ENCODE measurements at places on chromosomes 16 and 17. TPM values are rescaled to one million over a fixed set of nuclear protein-coding genes. Genes with fewer than 3 reads are reported as not detected.

- H3K4me3 ChIP-seq: no peak overlapping the region
- H3K4me1 ChIP-seq: no peaks in the 10 kb centered on the region
- H3K27me3 ChIP-seq: no peaks in the 10 kb centered on the region
- H3K36me3 ChIP-seq: no peaks in the 10 kb centered on the region
Observed at GRCh38 chr17:12567077-12568053, 98.3 kb upstream of the MYOCD start.

DNA sequence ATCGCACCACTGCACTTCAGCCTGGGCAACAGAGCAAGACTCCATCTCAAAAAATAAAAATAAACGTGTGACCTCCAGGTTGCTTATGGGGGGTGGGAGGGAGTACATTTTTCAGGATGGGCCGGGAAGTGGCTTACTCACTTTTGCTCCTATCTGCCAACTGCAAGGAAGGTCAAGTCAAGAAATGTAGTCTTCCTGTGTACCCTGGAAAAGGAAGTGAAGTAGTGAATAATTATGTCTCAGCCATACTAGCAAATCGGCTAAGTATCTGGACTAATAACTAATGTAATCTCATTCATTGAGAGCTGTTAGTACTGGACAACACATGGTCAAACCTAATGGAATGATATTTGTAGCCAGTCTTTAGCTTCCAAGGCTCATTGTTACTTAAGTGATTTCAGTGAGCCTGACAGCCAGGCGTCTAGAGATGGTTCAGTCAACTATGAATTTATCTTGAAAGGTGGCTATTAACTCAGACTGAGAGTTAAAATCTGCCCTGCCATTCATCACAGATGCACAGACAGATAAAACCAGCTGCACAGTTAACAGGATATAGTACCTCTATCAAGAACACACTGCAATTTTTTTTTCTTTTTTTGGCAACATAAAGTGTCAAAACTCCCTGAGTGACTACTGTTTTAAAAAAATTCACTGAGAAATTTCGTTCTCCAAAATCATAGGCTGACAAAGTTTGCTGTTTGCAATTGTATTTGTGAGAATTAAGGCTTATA, 3.7 kb upstream of the TACO1 start:
- H3K4me3 ChIP-seq: no peak overlapping the region
- H3K27ac ChIP-seq: no peak overlapping the region
- DNase-seq: no peak
- H3K27me3 ChIP-seq: no peaks in the 10 kb centered on the region
- H3K36me3 ChIP-seq: peaks cover 16% of the 10 kb centered on the region

GRCh38 chr17:66889480-66890230, 54.7 kb downstream of the CACNG5 start:
- no peak overlapping the region for H3K4me3 ChIP-seq
- no peaks in the 10 kb centered on the region for H3K36me3 ChIP-seq
- no peaks in the 10 kb centered on the region for H3K4me1 ChIP-seq
- H3K27me3 ChIP-seq: peaks cover 4% of the 10 kb centered on the region

GRCh38 chr17:38797158-38797490, 2.2 kb downstream of the PIP4K2B start:
- no peak overlapping the region for H3K27ac ChIP-seq
- peaks cover 41% of the 10 kb centered on the region for H3K36me3 ChIP-seq
- no peak for DNase-seq
- no peaks in the 10 kb centered on the region for H3K27me3 ChIP-seq
- H3K4me1 ChIP-seq: peaks cover 41% of the 10 kb centered on the region
- peak overlapping the region; percentile 95 for H3K4me3 ChIP-seq

ASGR1 gene
- total RNA-seq: 1.9 TPM

FBXW10B gene
- 0.35 TPM for total RNA-seq

DNA sequence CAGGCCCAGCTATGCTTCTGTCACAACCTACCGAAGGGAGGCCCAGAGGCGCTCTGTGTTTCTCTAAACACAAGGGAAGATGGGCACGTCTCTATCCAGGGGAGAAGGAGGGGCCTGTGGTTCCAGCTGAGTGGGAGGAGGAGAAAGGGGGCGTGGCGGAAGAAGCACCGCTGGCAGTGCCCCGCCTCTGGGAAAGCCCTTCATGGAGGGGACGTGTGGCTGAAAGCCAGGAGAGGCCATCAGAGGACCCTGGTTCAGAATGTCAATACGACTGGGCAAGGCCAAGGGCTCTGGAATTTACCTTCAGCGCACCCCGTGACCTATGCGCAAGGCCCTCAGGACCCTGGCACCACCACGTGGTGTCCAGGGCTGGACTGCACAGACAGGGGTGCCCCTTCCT, 12.3 kb upstream of the SLC38A8 start:
- no peaks in the 10 kb centered on the region for H3K27me3 ChIP-seq
- no peak overlapping the region for H3K27ac ChIP-seq
- H3K4me3 ChIP-seq: no peak overlapping the region

DNA sequence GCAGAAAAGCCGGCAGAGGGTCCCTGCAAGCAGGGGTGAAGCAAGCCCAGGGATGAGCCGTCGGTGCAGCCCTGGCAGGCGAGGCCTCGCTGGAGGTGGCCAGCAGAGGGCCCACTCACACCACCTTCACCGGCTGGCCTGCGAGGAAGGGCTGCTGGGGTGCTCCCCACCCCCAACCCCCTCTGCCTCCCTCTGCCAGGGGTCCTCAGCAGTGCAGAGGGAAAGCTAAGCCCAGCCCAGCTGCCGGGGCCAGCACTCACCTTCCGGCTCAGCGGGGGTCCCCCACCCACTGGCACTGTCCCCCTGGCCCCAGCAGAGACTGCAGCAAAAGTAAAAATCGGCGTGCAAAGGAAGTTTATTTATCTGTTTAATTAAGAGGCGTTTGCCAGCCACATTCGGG, 113.4 kb downstream of the ENGASE start:
- no peak overlapping the region for H3K27ac ChIP-seq
- no peak overlapping the region for H3K4me3 ChIP-seq
- H3K36me3 ChIP-seq: no peaks in the 10 kb centered on the region
- H3K27me3 ChIP-seq: peaks cover 31% of the 10 kb centered on the region
- peak; percentile 57 for DNase-seq

DNA sequence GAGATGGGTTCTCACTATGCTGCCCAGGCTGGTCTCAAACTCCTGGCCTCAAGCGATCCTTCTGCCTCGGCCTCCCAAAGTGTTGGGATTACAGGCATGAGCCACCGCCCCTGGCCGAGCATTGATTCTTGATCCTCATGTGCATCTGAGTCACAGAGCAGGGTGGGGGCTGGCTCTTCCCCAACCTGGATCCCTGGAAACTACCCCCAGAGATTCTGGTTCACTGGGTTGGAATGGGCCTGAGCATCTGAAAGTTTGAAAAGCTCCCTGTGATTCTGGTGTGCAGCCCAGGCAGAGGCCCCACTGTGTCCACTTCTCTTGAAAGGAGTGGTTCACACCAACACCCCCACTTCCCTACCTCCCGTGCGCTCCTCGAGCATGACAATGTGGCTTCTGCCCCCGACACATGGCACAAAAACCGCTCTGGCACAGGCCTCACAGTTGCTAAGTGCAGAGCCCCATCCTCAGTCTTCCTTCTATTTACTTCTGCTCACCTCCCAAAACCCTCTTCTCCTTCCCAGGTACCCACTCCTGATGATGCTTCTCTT, 4.6 kb downstream of the QPRT start:
- peaks cover 28% of the 10 kb centered on the region for H3K4me1 ChIP-seq
- no peak overlapping the region for H3K4me3 ChIP-seq
- DNase-seq: no peak
- no peaks in the 10 kb centered on the region for H3K27me3 ChIP-seq

CFAP97D1 gene
- total RNA-seq: not detected

SOST gene
- not detected for total RNA-seq

ACE gene
- not detected for total RNA-seq

DNA sequence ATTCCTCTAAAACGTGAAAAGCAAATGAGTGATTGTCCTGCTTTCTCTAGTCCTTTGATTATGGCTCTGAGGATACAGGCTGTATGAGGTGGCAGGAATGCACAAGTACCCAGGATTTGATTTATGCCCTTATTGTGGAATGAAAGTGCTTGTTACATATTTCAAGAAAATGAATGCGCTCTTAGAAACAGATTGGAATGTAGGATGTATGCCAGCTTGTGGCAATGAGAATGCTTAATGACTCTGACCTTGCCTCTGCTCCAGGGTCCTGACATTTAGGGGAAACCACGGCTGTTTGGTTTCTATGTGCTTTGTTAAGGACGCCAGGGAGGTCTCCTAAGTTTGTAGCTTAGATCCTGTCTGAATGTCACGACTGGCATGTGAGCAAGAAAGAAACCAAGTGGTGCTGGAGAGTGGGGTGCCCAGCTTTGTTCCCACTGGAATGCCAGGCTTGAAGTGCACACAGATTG, 22.0 kb downstream of the PRCD start:
- H3K4me1 ChIP-seq: peaks cover 52% of the 10 kb centered on the region
- no peaks in the 10 kb centered on the region for H3K27me3 ChIP-seq

DNA sequence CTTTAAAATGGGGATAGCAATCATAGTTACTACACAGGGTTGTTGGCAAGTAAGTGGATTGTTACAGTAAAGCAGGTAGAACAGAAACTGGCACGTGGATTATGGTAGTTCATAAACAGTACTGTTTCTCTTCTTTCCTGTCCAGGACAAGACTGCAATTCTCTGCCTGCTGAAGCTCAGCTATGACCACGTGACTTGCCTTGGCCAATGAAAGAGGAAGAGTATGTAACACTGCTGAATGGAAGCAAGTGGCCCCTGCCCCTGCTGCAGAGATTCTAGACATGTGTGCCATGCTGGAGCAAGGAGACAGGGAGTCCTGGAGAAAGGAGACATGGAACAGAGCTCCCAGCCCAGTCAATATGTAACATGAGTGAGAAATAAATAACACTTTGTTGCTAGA, 66.6 kb upstream of the TOX3 start:
- no peaks in the 10 kb centered on the region for H3K4me1 ChIP-seq
- no peak overlapping the region for H3K4me3 ChIP-seq
- H3K27ac ChIP-seq: no peak overlapping the region
- no peak for DNase-seq

- H3K36me3 ChIP-seq: peaks cover 20% of the 10 kb centered on the region
- DNase-seq: no peak
- peaks cover 2% of the 10 kb centered on the region for H3K4me1 ChIP-seq
Observed at GRCh38 chr17:58302919-58303585, 22.3 kb upstream of the MPO start.

KRTAP4-3 gene
- total RNA-seq: not detected

- H3K4me1 ChIP-seq: peaks cover 12% of the 10 kb centered on the region
- H3K27me3 ChIP-seq: peaks cover 4% of the 10 kb centered on the region
- no peak overlapping the region for H3K27ac ChIP-seq
Observed at GRCh38 chr16:379183-379960, 2.4 kb downstream of the PGAP6 start.

GRCh38 chr17:59766491-59766890, 59.0 kb downstream of the VMP1 start:
- H3K36me3 ChIP-seq: peaks cover 49% of the 10 kb centered on the region
- no peak for DNase-seq
- no peak overlapping the region for H3K27ac ChIP-seq
- no peaks in the 10 kb centered on the region for H3K27me3 ChIP-seq

- H3K27me3 ChIP-seq: no peaks in the 10 kb centered on the region
- peak within 1 kb of the TSS; percentile 99 for H3K4me3 ChIP-seq
- peak within 1 kb of the TSS; percentile 98 for H3K27ac ChIP-seq
Observed at GRCh38 chr16:57735755-57736418, at the start of gene KATNB1. Gene KATNB1 (plus strand): TSS chr16:57735770. CDS start chr16:57737244, 1,474 bp downstream.

BAHCC1 gene
- total RNA-seq: 0.05 TPM

DNA sequence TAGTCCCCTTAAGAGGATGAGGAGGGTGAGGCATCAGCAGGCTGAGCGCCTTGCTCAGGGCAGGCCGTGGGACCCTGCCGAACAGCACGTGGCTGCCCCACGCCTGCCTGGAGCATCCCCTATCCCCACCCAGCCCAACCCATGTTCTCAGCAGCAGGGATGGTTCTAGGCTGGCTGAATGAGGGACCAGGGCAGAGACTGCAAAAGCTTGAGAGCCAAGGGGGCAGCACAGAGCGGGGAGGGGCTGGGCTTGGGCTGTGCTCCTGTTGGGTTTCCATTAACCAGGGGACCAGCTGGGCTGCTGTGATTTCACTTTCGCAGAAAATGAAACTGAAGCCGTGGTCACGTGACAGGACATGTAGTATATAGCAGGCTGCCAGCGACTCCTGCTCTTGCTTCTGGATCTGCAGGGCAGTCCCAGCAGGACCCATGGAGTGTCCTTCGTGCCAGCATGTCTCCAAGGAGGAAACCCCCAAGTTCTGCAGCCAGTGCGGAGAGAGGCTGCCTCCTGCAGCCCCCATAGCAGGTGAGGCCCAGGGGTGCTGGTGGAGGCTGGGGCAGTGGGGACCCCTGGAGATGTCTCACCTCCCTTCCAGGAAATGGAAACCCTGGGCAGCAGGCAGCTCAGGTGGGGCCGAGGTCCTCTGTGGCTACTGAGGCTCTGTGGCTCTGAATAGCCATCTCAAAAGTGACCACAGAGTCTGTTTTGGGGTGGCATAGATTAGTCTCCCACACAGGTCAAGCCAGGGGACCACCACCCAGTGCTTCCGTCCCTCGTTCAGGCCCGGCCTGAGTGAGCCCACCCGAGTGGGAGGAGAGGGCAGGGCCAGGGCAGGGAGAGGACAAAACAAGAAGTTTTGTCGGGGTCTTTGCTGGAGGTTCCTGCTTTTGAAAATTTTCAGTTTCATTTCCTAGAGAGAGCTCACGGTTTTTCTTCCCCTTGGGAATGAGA, 2.9 kb downstream of the RNF213 start:
- H3K36me3 ChIP-seq: peaks cover 36% of the 10 kb centered on the region
- peak overlapping the region; percentile 97 for H3K27ac ChIP-seq
- H3K4me1 ChIP-seq: peaks cover 45% of the 10 kb centered on the region

- no peak overlapping the region for H3K27ac ChIP-seq
- peaks cover 6% of the 10 kb centered on the region for H3K27me3 ChIP-seq
- H3K4me3 ChIP-seq: no peak overlapping the region
- no peak for DNase-seq
- no peaks in the 10 kb centered on the region for H3K36me3 ChIP-seq
Observed at GRCh38 chr17:62119373-62119772, 54.3 kb upstream of the MED13 start.

PERCC1 gene
- not detected for total RNA-seq

- H3K4me1 ChIP-seq: peaks cover 50% of the 10 kb centered on the region
- H3K27ac ChIP-seq: peak overlapping the region; percentile 86
- H3K36me3 ChIP-seq: peaks cover 39% of the 10 kb centered on the region
- H3K27me3 ChIP-seq: no peaks in the 10 kb centered on the region
Observed at GRCh38 chr17:28900986-28901726, 1.7 kb downstream of the DHRS13 start.

TAT gene
- not detected for total RNA-seq

GRCh38 chr16:84758627-84759026, 58.8 kb downstream of the USP10 start:
- H3K27me3 ChIP-seq: no peaks in the 10 kb centered on the region
- H3K4me1 ChIP-seq: peaks cover 39% of the 10 kb centered on the region
- DNase-seq: no peak
- peaks cover 45% of the 10 kb centered on the region for H3K36me3 ChIP-seq
- H3K4me3 ChIP-seq: no peak overlapping the region

TBX4 gene
- not detected for total RNA-seq

All from activated CD4-positive, alpha-beta T cell treated with anti-CD3 and anti-CD28 coated beads, Interleukin-2, amount 10 ng/mL, durations not matched to agents 24 days and 14 days (primary cell).